ENCODE measurements at places on chromosomes 2 and 18.

- peak; percentile 36 for DNase-seq
Observed at GRCh38 chr2:117835990-117836760, 21.7 kb downstream of the DDX18 start.

DNA sequence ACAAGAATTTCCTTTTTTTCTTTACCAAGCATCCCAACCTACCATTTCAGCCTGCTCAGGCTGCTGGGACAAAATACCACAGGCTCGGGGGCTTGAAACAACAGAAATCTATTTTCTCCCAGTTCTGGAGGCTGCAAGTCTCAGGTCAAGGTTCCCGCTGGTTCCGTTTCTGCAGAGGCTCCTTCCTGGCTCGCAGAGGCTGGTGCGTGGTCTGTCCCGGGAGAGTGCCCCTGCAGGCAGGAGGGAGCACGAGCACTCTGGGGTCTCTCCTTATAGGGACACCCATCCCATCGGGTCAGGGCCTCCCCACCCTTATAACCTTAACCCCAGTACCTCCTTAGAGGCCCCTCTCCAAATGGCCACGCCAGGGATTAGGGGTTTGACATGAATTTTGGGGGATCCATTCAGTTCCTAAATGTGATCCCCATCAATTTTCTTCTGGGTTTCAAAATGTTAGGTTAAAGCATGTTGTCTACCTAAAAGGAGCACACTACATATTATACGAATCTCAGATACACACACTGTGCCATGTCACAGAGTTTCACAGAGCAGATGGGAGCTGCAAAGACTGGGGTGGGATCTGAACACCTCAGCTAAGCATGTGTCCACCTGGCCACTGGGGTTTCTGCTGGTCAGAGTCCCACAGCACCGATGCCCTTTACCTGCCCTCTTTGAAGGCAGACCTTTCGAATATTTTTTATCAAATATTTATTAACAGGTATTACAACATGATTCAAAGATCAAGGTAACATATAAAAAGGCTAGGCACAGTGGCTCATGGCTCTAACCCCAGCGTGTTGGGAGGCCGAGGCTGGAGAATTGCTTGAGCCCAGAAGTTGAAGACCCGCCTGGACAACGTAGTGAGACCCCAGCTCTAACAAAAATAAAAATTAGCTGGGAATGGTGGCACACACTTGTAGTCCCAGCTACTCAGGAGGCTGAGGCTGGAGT, 17.6 kb upstream of the ADI1 start:
- no peak for DNase-seq

DNA sequence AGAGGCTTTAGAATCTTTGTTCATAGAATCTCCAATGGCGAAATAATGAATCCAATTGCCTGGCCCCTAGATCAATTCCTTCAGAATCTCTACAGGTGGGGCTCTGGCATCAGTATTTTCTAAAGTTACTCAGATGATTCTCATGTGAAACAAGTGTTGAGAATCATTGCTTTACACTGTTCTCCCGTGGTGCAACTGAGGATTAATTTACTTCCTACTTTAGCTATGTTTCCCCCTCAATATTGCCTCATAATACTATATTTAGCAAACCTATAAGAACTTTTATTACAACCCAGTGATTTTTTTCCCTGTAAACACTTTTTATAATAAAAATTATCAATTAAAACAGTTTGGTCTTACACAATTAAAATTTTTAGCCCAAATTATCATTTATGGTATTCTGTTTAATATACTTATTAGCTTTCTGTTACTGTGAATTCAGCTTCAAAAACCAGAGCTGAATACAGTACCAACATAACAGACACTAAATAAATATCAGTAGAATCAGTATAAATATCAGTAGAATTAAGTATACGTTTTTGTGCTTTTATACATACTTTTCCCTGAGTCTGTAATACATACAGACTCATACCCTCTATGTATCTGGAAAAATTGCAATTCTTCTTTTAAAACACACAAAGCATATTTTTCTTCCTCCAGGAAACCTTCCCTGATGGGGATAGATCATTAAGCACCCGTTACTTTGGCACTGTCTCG, 20.8 kb downstream of the SLC38A11 start:
- DNase-seq, result no peak

GRCh38 chr2:20042531-20042930, 8.9 kb downstream of the LAPTM4A start:
- no peak for DNase-seq

DNA sequence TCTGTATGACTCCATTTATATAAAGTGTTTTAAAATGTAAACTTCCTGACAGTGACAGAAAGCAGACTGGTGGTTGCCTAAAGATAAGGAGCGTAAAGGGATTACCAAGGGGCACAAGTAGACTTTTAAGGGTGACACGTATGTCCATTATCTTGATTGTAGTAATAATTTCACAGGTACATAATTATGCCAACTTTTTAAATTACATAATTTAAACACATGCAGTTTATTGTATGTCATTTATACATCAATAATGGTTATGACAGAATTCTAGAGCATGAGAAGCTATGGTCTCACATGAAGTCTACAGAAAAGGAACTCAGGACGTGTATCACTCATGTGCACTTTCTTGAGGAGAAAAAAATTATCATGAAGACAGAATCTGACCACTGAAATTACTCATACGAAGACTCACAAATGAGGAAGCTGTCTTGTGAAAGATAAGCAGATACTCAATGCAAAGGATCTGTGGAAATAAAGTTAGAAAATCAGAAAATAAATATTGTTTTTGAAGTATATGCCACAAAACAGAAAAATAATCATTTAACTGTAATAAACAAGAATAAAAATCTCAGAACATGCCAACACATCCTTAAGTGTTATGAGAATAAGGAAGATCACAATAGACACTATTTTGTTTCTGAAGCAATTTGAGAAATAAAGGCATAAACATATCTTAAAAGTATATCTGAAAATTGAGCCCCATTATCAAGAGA, 84.4 kb downstream of the TMEM131 start:
- DNase-seq, result no peak

DNA sequence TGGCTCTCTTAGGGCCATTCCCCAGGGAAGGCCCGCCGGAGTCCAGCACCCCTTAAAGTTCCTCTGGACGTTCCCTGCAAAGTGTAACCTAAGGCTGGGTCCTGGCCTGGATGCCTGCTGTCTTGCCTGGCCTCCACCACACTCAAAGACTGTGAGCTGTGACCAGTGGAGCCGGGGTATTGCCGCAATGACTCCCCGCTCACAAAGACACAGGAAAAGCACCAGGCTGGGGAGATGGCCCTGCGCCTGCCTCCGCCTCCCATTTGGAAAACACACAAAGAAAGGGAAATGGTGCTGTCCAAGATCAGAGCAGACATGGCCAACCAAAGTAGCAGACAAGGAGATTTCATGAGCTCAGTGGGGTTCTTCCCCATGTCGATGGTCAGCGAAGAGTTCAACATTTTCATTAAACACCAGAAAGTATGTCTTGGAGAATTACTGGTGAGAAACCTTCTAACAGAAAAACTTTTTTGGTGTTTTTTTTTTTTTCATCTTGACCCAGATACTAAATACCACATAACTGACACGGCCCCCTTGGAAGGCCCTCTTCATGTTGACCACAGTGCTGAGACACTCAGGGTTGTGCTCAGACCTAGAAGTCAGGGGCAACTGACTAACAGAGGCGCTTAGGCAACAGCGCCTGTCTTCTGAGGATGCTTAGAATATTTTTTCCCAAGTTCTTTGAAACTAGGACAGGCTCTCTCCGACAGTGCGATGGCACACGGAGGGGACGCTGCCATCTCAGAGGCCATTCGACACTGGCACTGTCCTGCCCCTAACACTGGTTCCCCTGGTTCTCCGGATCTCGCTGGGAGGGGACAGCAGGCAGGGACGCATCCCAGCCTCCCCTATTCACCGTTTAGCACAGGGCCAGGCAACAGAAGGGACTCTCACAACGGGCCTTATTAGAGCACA, 226.4 kb upstream of the ID2 start:
- DNase-seq, result no peak

GRCh38 chr2:13005761-13006335, 289.1 kb downstream of the TRIB2 start:
- DNase-seq, result no peak

DNA sequence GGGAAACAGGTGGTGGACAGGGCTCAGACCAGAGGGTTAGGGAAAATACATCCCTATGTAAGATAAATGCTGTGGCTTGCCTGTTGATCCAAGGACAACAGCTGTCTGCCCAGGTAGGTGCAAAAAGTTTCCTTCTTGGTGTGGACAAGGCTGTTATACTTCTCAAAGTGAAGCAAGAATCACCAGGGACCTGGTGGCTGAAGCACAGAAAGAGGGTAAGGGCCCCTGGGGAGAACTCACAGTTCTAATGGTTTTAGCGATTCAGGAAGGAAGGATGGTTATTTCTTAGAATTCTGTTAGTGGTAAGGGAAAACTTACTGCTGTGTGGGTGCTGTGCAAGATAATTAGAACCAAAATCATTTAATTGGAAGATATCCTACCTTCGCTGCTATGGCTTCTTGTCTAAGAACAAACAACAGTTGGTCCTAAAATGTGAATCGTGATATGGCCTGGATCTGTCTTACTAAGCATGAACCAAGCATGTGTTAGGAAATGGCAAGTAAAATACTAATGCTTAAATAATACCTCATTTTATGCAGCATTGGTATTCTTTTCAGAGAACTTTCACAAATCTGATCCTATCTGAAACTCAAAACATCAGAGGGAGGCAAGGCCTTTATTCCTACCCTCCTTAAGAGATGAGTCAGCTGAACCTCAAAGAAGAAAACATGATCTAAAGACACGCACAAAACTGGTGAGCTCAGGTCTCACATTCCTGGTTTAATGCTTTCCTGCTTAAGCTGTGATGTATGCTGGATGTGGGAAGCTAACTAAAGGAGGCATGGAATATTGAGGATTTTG, 159.2 kb upstream of the THUMPD2 start:
- no peak for DNase-seq

GRCh38 chr2:199602271-199602895, 144.6 kb upstream of the SATB2 start:
- DNase-seq, result no peak

GRCh38 chr2:61423714-61424113, 47.2 kb downstream of the USP34 start:
- no peak for DNase-seq

DNA sequence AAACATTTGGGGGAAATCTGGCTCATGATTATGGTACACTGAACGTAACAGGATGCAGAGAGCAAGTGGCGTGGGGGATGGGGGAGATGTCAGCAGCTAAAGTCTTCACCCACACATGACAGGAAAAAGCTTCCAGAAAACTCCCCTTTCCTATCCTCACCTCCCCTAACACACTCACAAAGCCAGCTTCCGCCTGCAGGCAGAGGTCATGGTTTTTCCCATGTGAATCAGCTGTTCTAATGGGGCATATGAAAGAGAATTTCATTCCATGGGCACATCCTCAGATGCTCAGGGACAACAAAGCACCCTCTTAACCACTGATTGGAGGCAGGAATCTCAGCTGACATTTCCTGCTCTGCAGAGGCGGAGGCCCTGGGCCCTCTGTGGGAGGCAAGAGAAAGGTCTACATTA, 129.1 kb downstream of the TSN start:
- DNase-seq, result no peak

Data from activated CD4-positive, alpha-beta T cell treated with anti-CD3 and anti-CD28 coated beads for 4 hours (primary cell).